ENCODE measurements at places on chromosomes 13 and 19.

DNA sequence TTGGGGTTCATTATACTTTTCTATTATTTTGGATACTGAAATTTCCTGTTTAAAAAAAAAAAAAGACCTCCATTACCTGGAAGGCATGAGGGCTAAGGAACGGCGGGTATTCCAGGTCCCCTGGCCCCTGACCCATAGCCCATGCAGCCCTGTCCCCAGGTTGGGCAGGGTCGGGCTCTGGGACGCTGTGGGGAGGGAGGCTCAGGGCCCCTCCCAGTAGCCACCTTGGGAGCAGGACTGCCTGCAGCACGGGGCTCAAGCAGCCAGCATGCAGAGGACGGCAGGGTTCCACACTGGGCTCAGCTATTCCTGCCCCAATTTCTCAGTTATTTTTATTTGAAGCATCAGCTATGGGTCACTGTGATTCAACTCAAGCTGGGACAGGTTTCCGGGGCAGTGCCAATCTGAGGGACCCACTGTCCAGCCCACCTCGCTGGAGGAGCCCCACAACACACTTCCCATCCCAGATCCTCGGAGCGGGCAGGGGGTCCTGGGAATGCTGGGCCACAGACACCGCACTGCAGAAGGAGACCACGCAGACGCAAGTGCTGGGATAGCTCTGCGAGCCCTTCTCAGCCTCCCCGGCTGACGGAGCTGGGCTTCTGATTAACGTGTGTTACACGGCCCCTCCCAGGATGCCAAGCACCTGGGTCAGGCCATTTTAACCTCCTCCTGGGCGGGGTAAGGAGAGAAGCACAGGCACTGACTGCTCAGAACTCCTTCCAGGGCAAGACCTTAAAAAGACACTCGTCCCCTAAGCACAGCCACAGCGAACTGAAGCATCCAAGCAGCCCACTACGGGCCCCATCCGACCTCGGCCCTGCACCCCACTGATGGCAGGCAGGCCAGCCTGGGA lies 60.1 kb downstream of the PEPD start:
- DNase-seq = no peak

- DNase-seq = no peak
Observed at GRCh38 chr19:27794494-27795042, 1418.4 kb downstream of the UQCRFS1 start.

DNA sequence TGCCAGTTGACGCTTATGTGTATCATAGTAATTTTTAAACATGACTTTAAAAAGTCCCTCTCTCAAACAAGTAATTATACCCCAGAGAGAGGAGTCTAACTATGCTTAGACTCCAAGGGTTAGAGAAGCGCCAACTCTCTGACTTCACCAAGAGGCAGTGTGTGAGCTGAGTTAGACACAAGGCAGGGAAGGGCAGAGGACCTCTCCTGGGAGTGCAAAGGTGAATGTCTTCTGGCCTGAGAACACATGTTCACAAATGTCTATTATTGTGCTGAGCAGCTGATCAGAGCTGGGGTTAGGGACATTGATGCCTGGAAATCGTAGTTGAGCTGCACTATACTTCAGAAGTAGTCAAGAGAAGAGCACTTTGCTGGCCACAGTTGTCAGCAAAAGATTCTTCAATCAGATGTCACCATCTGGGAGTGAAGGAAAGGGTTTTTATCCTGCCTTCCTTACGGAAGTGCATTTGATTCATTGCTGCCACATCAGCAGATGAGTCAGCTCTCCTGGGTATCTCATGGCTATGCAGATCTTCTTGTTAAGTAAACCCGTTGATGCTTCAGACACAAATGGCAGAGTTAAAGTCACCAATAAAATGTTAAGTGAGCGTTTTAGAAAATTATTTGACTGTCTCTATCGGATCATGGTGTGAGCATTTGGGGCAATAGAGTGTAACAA lies 283.2 kb upstream of the ARGLU1 start:
- DNase-seq = no peak

DNA sequence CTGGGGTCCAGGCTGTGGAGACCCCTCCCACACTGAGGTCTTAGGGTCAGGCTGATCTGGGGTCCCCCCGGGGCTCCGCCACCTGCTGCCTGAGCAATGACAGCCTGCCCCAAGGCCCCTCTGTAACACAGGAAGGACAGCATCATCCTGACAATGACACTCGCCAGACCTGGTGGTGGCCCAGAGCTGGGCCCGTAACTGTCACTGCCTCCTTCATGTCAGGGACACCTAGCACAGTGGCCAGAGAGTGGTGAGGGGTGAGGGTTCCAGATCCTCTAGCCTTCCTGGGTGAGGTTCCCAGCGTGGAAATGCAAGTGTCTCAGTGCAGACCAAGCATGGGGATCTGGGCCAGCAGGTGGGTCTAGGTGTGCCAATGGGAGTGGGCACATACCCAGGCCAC lies 27.8 kb downstream of the OPA3 start:
- DNase-seq = no peak

GRCh38 chr13:40126306-40127085 lies 471.0 kb downstream of the COG6 start:
- no peak for DNase-seq

- DNase-seq = no peak
Observed at GRCh38 chr13:30739237-30739528, 3.8 kb downstream of the ALOX5AP start.

DNA sequence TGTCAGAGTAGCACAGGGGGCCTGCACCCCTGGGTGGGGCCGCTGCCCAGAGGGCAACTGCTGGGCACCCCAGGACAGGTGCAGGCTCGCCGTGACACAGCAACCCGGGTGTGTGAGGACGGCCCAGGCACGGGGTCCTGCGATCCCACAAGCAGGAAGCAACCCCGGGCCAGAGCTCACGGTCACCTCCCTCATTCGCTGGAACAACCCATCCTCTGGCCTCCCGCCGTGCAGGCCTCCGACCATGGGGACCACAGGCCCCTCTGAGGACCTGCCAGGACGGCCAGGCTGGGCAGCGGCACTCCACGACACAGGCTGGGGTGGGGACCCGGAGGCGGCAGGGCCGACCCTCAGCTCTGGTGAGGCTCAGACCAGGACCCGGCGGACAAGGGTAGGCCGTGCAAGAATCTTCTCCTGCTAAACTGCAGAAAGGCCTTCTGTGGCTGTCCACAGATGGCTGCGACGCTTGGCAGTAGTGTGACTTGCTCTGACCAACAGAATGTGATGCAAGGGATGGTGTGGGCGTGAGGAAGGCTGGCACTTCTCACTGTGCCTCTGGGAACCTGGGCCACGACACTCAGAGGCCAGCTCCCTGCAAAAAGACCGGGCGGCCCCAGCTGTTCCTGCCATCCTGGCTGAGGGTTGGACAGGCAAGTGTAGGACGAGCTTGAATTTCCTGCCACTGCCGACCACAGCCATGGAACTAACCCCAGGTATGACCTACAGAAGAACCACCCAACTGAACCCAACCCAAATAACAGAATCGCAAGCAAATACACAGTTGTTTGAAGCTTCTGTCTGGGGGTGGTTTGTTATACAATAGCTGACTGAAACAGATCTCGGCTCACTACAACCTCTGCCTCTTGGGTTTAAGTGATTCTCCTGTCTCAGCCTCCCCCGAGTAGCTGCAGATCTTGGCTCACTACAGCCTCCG lies 26.5 kb downstream of the PIP5K1C start:
- DNase-seq = no peak

DNA sequence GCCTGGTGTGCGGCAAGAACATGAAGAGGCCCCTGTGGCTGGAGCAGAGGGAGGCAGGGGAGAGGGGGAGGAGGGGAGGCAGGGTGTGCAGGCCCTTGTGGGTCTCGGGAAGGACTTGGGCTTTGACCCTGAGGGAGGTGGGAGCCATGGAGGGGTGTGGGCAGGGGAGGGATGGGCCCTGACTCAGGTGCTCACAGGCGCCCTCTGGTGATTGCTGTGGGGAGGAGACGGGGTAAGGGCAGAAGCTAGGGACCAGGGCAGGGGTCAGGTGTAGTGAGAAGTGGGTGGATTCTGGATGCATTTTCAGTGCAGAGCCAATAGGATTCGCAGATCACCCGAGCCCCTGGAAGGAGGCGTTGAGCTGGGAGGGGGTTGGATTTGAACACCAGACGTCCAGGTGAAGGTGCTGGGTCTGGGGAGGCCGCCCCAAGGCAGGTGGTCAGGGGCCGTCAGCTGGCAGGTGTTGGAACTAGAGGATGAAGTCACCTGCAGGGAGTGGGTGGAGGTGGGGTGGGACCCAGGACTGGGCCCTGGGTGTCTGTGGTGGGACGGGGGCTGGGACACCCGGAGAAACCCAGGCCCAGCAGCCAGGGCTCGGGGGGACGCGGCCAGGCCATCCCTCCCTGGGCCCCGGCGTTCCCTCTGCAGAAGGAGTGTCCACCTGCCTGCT lies 185.4 kb downstream of the KDM4B start:
- no peak for DNase-seq

- DNase-seq = no peak
Observed at GRCh38 chr13:64371045-64371444, 2859.1 kb downstream of the PCDH9 start.

- DNase-seq = no peak
Observed at GRCh38 chr19:39927524-39928356, 6.7 kb downstream of the FCGBP start.

GRCh38 chr19:16875584-16876555 lies 12.9 kb upstream of the F2RL3 start:
- DNase-seq = no peak

GRCh38 chr13:34360702-34361101 lies 542.8 kb downstream of the RFC3 start:
- DNase-seq = no peak

- DNase-seq = no peak
Observed at GRCh38 chr19:55113570-55114039, 3.8 kb downstream of the PPP1R12C start.

DNA sequence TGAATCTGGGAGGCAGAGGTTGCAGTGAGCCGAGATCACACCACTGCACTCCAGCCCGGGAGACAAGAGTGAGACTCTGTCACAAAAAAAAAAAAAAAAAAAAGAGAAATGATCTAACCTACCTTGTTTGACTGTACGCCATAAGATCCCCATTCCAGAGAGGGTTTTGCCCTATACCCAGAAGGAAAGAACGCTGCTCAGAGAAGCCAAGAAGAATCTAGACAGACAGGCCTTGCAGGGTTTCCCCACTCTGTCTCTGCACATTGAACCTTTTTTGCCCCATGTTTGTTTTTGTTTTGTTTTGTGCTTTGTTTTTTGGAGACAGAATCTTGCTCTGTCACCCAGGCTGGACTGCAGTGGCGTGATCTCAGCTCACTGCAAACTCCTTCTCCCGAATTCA lies 7.4 kb upstream of the MAP1S start:
- no peak for DNase-seq

DNA sequence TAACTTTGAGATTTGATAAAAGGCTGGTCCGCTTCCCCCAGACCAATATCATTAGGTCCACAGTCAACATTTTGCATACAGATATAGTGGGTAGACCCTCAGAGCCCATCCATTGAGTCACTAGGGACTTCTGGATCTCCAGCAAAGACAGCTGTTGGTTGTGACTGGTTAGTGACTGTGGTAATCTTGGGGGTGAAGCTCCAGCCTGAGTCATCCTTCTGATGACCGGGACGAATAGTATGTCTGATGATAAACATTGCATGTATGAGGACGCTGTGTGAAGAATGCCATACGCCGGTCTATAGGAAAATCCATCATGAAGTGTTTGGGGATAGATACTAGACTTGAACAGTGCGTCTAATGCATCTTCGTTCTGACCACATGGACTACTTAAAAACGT lies 307.0 kb downstream of the UQCRFS1 start:
- no peak for DNase-seq

- peak; percentile 73 for DNase-seq
Observed at GRCh38 chr13:20174656-20175405, 14.0 kb upstream of the GJA3 start.

GRCh38 chr13:100800283-100800875 lies 125.8 kb upstream of the TMTC4 start:
- DNase-seq = no peak

GRCh38 chr13:26551255-26551860 lies 6.1 kb upstream of the WASF3 start:
- DNase-seq = no peak
